ENCODE measurements at places on chromosomes 12 and 14.

- no peak for DNase-seq
These were observed 546.7 kb downstream of the SNAPC1 start for GRCh38 chr14:62308891-62309290.

GRCh38 chr12:116595186-116595585 is 36.0 kb downstream of the MAP1LC3B2 start:
- DNase-seq, result no peak

- no peak for DNase-seq
These were observed 116.0 kb upstream of the FLRT2 start for GRCh38 chr14:85413836-85414526.

DNA sequence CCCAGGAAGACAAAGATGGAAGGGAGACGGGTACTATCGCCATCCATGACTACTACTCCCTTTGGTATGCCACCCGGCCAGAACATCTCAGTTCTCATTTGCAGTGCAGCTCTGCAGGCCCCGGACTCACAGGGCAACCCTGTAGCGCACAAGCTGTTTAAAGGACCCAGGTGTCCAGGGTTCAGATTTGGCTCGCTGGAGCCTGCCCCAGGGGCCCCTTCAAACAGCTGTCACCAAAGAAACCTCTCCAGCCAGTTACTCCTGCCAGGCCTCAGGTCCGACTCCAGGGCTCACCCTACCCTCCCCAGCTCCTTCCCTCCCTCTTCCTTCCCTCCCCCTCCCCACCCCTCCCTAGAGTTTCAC is 5.5 kb upstream of the CHD4 start:
- no peak for DNase-seq

- no peak for DNase-seq
These were observed 108.2 kb downstream of the STXBP6 start for GRCh38 chr14:24941719-24942118.

DNA sequence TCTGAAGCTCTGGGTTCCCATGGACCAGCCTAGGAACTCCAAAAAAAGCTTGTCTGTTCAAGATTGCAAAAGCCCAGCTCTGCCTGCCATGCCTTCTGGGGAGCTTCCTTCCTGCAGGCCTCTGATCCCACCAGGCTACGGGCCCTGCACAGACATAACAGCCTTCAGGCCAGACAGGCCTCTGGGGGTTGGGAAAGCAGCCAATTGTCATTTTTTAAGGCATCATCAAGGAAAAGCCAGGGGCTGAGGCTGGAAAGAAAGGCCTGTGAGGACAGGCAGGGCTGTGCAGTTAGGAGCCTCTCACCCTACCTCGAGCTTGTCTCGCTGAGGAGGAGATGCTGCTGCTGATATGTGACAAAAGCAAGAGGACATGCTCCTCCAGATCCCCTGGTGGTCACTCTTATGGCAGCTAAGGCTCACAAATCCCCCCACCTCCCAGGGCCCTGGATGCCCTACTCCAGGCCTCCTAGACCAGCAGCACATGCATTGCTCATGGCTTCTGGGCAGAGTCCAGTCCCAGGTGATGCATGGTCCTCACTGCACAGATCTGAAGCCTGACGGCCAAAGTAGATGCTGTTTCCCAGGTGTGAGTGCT is 2.9 kb downstream of the TMEM229B start:
- peak; percentile 14 for DNase-seq

- DNase-seq, result no peak
These were observed 513.1 kb downstream of the KCNH5 start for GRCh38 chr14:62532181-62532580.

DNA sequence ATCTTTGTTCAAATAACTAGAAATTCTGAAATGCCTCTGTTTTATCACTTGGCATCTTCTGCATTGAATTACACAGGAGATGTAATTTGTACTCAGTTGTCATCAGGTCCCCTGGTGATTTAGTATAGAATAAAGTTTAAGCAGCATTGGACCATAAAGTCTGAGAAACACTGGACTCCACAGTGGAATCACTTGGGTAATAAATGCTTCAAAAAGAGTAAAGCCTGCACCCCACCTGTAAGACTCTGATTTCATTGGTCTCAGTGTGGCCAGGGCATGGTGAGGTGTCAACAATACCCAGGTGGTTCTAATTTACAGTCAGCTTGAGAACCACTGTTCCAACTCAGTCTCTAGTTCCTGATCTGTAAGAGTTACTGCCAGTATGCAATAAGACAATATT is 148.9 kb downstream of the ITPR2 start:
- DNase-seq, result no peak

GRCh38 chr12:110860833-110861296 is 14.1 kb downstream of the CCDC63 start:
- DNase-seq, result no peak

DNA sequence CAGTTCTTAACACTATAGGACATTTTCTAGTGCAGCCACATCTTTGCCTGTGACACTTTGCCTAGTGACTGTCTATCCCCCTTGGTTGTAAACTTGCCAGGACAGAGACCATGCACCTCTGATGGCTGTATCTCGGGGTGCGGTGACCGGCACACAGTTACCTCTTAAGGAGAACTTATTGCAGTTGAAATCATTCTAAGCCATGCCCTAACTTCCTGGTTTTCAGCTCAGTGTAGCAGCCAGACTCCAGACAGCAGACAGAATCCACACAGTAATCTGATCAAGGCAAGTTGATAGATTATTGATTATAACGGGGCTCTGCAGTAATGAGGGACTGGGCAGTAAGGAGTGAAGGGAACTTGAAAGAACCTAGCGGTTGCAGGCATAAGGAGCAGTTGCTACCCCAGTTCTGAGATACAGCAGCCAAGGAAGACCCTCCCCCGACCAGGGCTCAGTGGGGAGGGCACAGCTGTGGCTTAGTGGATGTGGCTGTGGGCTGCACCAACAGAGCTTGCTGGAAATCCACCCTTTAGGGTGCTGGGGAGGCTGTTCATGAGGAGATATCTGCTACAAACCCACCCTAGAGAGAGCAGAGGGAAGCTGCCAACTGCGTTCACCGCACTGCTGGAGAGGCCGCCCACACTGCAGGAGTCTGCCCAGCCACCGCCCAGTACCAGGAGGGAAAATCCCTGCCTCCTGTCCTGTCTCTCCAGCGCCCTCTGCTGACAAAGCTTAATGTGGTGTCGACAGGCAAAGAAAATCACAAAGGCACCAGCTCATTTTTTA is 58.2 kb upstream of the BEGAIN start:
- no peak for DNase-seq

- DNase-seq, result peak; percentile 16
These were observed 1.0 kb upstream of the DUSP6 start for GRCh38 chr12:89353188-89353822.

DNA sequence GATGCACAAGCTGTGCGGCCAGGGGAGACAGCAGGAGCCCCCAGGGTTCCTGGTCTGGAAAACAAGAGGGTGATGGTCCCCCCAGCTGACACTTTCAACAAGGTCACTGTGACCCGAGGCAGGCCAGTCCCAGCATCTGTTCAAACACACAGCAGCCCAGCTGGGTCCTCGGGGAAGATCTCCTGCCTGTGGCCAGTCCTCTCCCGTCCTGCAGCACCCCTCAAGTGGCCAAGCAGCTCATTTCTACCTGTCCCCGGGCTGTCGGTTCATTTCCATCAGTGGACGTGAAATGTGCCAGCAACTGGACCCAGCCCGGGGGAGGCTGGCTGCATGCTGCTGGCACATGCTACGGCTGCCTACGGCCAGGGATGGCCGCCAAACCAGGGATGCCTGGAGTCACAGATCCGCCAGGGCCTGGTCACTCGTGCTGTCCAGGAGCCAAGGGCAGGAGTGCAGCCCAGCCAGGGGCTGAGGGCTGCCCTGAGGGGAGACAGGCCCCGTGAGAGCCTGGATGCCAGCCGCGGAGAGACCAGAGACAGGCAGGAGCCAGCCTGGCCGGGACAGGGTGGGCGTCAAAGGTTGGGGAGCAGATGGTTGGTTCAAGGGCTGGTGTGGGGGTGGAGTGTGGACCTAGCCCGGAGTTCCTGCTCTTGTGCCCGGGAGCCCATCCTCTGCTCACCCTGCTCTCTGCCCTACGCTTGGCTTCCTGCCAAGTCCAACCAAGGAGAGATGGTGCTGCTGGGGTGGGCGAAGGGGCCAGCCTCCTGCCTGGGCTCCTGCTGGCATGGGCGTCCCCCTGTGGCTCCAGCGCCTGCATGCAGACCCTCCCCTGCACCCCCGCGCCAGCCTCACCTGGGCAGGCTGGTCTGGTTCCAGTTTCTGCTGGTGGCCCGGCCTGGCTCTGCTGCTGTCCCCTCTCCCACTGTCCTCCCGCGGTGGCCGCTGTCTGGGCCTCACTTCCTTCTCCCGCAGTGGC is 143.8 kb downstream of the ADGRD1 start:
- no peak for DNase-seq

GRCh38 chr14:92514844-92515514 is 1.4 kb downstream of the RIN3 start:
- no peak for DNase-seq

DNA sequence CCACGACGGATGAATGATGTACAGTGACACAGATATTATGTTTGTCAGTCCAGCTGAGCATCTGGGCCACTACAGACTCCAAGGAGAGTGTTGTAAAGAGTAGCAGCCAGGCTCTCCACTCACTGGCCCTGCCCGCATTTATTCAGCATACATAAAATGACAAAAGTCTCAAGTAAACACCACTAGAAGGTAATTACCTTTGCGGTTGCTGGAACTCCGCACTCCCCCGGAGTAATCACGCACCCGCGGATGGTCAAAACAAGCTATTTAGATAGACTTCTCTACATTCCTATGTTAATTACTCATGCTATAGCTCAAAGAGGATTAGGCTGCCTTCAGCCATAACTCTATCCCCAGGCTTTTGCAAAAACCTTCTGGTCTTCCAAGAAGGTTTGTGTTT is 18.8 kb upstream of the STRAP start:
- DNase-seq, result no peak

DNA sequence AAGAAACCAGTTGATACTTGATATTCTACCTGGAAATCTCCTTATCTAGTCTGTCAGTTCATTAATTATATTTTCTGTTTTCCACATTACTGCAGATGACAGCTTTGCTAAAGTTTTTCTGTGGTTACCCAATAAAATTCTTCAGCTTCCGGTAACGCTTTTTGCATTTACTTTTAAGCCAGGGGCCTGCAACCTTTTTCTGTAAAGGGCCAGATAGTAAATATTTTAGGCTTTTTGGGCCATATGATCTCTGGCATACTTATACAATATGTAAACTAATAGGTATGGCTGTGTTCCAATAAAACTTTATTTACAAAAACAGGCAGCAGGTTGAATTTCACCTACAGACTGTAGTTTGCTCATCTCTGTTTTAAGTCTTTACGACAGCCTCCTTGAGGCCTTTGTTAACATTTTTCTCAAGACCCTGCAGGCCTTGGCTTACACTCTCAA is 48.3 kb downstream of the SPATS2 start:
- DNase-seq, result no peak

DNA sequence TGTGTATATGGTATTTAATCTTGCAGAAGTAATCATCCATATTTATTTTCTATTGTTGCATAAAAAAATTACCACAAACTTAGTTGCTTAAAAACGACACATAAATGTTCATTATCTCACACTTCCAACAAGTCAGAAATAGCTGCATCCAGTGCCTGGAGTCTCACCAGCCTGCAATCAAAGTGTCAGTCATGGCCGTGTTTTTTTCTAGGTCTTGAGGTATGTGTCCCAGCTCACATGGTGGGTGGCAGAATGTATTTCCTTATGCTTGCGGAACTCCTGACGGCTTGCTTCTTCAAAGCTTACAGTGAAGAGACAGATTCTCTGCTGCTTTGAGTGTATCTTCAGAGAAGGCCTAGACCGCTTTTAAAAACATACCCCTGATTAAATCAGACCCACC is 670.2 kb upstream of the LMO3 start:
- DNase-seq, result no peak

GRCh38 chr12:132899033-132899432 is 11.6 kb upstream of the CHFR start:
- DNase-seq, result no peak

DNA sequence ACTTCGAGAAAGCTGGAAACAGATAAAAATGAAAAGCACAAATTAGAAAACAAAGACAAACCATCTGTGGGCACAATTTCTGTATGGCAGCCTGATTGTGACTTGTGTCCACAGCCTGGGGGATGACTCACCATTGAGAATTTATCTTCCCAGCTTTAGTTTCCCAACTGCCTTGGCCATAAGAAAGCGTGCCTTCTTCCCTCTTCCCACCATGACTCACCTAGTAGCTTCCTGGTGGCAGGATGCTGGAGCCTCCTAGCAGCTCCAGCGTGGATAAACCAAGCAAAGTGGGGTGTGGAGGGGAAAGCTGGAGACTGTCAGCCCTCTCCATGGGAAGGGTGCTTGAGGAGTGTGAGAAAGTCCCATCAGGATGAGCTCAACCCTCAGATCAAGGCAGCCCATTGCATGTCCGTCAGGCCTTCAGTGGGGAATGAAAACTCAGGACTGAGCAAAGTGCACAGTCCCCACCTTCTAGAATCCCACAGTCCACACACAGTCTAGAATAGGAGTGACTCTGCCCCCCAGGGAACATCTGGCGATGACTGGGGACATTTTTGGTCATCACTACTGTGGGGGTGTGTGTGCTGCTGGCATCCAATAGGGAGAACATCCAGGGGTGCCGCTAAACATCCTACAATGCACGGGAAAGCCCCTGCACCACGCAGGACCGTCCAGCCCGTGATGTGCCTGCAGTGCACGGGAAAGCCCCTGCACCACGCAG is 22.4 kb upstream of the SERPINA6 start:
- peak; percentile 63 for DNase-seq

GRCh38 chr12:129052373-129052772 is 199.1 kb downstream of the GLT1D1 start:
- no peak for DNase-seq

DNA sequence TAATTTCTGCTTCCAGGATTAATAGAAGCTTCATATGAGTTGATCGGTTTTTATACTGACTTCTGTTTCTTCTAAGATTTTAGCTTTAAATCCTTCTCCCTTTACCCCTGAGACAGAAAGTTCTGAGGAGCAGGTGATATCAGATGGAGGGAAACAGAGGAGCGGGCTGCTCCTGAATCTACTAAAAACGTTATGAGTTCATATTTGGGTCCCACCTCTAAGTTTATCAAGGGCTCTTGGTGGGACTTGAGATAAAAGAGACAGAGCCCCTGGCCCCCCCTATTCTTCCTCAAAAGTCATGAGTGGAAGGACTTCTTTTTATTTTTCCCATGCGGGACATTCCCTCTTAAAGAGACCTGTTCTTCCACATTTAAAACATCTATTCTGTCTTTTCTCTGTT is 23.8 kb downstream of the CLEC2A start:
- DNase-seq, result no peak

GRCh38 chr12:56634242-56634836 is 4.2 kb upstream of the BAZ2A start:
- DNase-seq, result no peak

Data from fibroblast of skin of left biceps (primary cell).